ENCODE measurements at places on chromosomes 11 and 22. TPM values are rescaled to one million over a fixed set of nuclear protein-coding genes. Genes with fewer than 3 reads are reported as not detected.

DNA sequence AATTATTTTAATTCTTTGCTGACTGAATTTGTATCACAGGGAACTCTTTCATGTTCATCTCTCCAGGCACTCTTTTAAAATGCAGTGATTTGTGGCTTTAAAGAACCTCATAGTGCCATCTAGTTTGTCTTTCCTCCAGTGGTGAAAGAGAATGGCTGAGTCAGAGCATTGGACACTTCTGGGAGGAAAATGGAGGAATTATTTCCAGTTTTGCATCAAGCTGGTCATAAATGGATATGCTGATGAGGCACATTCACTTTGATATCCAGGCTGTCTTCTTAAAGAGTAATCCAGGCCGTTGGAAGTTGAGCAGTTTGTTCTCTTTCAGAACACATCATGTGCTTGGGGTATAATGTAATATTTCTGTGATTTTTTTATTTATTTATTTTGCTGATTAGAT is 273.7 kb downstream of the DDX10 start:
- DNase-seq = no peak

DNA sequence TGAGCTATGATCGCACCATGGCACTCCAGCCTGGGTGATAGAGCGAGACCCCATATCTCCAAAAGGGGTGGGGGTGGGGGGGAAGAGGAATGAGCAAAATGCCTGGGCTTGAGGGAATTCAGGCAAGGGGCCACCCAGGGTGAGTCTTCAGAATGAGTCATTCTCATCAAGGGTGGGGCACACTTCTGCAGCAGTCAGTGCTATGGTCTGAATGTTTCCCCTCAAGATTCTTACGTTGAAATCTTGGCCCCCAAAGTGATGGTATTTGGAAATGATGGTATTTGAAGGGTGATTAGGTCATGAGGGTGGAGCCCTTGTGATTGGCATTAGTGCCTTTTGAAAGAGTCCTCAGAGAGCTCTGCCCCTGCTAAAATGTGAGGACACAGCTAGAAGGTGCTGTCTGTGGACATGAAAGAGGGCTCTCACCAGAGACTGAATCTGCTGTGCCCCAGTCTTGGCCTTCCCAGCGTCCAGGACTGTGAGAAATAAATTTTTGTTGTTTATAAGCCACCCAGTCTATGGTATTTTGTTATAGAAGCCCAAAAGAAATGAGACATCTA is 86.4 kb upstream of the THY1 start:
- DNase-seq = no peak

GRCh38 chr11:1336836-1337646 is 27.6 kb upstream of the TOLLIP start:
- DNase-seq = no peak

GRCh38 chr11:44306918-44307244 is 3.1 kb downstream of the ALX4 start:
- DNase-seq = no peak

DNA sequence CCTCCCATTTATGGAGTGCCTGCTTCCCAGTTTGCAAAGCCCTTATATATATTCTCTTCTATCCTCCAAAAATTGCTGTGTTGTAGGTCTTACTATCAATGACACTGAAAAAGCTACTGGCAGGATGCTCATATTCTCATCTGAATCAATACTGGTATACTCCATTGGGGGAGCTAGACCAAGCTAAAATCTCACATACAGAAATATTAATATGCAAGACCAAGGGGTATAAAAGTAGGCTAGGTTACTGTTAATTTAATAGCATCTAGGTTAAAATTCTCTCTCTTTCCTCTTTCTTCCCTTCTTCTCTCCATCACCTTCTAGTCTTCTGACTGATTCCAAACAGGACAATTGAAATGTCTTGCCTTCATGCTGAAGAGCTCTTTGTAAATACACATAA is 17.1 kb upstream of the BDNF start:
- no peak for DNase-seq

- DNase-seq = no peak
These were observed 26.6 kb upstream of the RELT start for GRCh38 chr11:73349633-73350032.

DNA sequence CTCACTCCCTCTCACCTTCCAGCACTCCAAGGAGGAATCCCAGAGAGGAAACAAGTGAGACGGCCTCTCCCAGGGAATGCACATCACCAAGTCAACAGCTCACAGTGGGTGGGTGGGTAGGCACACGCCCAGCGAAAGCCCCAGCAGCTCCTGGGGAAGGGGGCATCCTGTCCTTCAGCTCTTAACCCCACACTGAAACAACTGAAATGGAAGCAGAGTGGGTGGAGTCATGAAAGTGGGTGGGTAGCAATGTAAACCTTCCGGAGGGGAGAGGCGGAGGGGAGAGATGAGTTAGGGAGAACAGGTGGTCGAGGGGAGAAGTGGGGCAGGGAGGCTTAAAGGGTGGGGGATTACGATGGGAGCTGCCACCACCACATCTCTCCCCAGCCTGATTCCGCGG is 5.4 kb downstream of the MCHR1 start:
- no peak for DNase-seq

DNA sequence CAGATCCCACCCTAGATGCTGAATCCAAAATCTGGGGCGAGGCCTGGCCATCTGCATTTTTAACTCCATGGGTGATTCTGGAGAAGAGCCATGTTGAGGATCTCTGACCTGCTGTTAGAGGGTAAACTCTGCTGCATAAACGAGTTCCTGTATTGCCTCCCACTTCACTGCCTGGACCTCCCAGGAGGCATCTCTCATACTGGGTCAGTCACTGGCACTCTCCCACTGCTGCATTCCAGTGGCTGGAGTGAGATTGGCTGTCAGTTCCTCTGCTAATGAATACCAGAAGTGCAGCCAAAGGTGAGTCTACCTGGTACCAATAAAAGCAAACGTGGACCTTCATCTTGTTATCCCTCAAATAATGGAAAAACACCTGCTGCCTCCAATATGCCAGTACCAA is 10.3 kb downstream of the POLDIP3 start:
- DNase-seq = no peak

Gene WNT11
- 20.1 TPM for polyA plus RNA-seq

Gene ZPR1
- 58.3 TPM for polyA plus RNA-seq

Gene OLFML1
- 36.5 TPM for polyA plus RNA-seq

- DNase-seq = no peak
These were observed 55.2 kb upstream of the ZBED5 start for GRCh38 chr11:10913075-10913474.

DNA sequence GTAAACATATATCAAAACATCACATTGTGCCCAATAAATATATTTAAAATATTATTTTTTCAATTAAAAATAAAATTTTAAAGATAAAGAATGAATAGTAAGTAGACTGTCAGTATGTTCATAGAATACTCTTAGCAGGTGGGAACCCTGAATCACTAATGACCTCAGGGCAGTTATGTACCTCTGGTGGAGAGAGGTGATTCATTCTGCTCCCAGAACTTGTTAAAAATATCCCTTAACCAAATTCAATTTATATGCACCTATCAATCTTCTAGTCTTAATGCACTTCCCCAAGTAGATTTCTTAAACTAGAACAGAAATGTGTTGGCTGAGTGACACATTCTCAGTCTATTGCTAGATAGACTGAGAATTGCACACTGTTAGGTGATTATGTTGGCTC is 183.9 kb upstream of the SYN3 start:
- no peak for DNase-seq

- no peak for DNase-seq
These were observed 145.5 kb downstream of the CCDC34 start for GRCh38 chr11:27217496-27217895.

GRCh38 chr11:68127714-68128681 is 6.8 kb upstream of the CHKA start:
- DNase-seq = peak; percentile 87

GRCh38 chr22:30236875-30237274 is 9.7 kb downstream of the LIF start:
- DNase-seq = no peak

DNA sequence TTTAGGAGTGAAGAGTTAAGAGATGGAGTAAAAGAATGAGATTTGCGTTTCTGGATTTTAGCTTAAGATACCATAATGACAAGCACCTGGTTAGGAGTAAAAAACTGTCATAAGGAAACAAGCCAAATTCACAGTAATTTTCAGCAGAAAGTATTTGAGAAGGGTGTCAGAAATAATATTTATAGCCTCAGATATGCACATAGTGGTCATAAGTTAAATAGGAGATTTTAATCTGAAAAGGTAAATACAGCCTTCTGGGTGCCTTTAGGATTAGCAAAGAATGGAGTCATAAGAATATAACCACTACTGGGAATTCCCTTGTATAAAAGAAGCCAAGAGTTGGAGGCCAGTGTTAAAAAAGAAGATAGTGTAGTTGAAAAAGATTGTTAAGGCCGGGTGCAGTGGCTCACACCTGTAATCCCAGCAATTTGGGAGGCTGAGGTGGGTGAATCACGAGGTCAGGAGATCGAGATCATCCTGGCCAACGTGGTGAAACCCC is 160.1 kb downstream of the SWAP70 start:
- DNase-seq = no peak

Gene DAGLA
- 4.5 TPM for polyA plus RNA-seq

GRCh38 chr11:133019545-133020371 is 512.5 kb downstream of the OPCML start:
- DNase-seq = no peak

Gene C11orf86
- polyA plus RNA-seq = 0.44 TPM

DNA sequence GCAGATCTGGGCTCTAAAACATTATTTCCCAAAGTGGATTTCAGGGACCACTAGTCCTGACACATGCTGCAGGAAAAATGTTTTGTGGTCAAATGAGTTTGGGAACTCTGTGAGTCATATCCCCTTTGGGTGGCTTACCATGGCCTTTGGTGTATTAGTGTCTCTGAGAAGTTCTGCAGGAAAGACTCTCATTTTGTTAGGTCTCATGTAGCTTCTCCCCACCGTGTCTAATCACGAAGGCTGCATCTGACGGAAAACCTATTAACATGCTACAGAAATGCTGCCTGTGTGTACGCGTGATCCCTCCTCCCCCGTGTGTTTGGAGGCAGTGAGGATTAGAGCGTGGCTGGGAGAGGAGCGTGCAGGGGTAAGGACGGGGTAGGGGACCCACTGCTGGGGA is 191.7 kb downstream of the ST3GAL4 start:
- no peak for DNase-seq

Gene GRM5
- polyA plus RNA-seq = 0.21 TPM

GRCh38 chr11:36010010-36010740 is 66.3 kb downstream of the LDLRAD3 start:
- DNase-seq = no peak

DNA sequence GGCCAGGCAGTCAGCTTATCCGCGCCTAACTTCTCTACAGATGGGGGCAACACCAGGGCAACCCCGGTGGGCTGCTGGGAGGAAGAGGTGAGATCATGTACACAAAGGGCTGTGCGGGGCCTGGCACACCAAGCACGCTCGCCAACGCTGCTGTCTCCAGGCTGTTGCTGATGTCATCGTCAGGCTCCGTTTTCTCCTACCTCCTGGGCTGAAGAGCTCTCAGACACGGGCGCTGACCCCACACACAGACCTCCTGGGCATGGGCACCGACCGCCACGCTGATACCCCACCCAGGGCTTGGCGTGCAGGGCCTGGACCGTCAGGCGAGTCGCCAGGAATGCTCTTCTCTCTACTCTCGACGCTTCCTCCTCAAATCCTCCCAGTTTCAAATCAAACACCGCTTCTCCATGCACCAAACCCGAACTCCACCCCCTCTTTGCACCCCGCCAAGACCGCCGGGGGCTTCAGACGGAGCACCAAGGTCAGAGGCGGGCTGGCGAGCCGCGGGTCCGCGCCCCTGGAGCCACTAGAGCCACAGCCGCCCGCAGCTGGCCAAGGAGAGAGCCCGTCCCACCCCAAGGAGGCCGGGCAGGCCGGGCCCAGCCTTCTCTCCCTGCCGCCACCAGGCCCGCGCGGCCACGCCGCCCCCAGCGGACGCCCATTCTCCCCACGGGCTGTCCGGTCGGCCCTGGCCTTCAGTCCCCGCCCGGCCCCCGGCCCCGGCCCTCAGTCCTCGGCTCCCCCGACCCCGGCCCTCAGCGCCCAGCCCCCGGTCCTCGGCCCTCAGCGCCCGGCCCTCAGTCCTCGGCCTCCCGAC is 772 bp downstream of the SBF1 start:
- no peak for DNase-seq

GRCh38 chr22:23737696-23738095 is 13.2 kb downstream of the ZNF70 start:
- no peak for DNase-seq

DNA sequence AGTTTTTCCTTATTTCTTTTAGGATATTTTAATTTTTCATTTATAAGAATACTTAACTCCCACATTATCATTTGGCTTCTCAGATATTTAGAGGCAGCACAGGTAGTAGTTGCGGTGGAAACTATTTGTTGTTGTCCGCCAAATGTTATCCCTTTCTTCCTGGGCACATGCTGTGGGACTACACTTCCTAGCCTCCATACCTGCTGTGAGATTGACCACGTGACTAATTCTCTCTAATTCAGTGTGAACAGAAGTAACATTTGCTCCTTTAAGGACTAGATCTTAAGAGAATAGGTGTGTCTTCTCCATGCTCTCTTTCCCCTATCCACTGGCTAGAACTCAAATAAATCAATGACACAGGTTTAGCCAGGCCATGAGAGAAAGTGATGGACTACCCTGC is 136.5 kb downstream of the ATG16L2 start:
- DNase-seq = no peak

- DNase-seq = no peak
These were observed 15.9 kb downstream of the PTDSS2 start for GRCh38 chr11:465896-466530.

GRCh38 chr22:22084089-22084711 is 101.6 kb upstream of the TOP3B start:
- DNase-seq = no peak

DNA sequence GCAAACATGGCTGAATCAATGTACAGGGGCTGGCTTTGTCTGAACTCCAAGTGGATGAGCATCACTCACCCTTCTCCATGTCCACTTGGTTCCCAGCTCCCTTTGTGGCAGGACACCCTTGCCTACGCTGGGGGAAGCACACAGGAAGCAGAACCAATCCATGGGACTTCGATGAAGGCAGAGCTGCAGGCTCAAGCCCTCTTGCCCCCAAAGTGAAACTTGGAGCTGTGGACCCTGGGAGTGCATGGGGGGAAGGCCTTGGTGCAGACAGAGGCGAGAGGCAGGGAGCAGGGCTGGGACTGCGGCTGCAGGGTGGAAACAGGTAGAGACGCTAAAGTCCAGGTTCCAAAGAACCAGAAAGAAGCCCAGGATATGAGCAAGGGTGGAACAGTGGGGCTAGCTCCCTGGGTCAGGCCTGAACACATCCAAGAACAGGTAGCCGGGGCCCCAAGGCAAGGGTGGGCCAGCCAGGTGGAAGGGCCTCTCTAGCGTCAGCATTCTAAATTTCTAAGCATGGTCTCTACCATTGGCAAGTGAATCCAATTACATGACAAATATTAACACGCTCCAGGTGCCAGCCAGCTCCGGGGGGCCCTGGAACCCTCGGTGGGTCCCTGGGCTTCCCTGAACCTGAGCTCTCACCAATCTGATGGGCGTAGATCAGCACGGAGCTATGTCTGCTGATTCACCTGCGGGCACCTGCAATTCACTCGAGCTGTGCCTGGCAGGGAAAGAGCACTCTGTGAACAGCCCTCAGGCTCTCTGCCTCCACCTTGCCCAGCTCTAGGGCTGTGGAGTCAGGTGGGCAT is 532.8 kb downstream of the BRD1 start:
- DNase-seq = no peak
